D721Med (cell line): ENCODE measurements at places on chromosomes 13 and 19.
A peak's percentile ranks its signal among the peaks of the same experiment; 100 is the strongest.

- no peak for DNase-seq
These were observed 15.9 kb upstream of the DNAJC3 start for GRCh38 chr13:95660981-95661581.

DNA sequence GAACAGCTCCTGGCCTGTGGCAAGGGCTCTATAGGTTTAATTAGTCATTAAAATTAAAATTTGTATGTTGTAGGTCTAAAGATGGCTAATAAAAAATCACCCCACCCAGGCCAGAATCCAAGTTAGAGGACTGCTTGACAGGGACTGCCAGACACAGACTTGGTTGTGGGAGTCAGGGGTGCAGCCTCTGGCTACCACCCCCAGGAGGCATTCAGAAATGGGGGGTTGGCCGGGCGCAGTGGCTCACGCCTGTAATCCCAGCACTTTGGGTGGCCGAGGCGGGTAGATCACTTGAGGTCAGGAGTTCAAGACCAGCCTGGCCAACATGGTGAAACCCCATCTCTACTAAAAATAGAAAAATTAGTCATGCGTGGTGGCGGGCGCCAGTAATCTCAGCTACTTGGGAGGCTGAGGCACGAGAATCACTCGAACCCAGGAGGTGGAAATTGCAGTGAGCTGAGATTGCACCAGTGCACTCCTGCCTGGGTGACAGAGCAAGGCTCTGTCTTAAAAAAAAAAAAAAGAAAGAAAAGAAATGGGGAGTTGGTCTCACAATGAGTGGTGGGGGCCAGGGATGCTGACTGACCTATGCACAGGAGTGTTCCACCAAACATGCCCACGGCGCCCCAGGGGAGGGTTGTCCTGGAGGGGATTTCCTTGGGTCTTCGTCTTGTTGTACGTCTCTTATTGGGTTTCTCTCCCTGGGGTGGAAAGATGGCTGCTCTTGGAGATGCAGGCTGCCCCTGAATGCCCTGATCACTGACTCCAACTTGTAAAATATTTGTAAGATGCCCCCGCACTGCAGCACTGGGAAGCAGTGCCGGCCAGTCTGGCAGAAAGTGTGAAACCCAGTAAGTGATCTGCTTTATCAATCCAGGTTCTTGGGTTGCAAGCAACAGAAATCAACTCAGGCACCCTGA, 68.8 kb downstream of the SIPA1L3 start:
- no peak for DNase-seq

DNA sequence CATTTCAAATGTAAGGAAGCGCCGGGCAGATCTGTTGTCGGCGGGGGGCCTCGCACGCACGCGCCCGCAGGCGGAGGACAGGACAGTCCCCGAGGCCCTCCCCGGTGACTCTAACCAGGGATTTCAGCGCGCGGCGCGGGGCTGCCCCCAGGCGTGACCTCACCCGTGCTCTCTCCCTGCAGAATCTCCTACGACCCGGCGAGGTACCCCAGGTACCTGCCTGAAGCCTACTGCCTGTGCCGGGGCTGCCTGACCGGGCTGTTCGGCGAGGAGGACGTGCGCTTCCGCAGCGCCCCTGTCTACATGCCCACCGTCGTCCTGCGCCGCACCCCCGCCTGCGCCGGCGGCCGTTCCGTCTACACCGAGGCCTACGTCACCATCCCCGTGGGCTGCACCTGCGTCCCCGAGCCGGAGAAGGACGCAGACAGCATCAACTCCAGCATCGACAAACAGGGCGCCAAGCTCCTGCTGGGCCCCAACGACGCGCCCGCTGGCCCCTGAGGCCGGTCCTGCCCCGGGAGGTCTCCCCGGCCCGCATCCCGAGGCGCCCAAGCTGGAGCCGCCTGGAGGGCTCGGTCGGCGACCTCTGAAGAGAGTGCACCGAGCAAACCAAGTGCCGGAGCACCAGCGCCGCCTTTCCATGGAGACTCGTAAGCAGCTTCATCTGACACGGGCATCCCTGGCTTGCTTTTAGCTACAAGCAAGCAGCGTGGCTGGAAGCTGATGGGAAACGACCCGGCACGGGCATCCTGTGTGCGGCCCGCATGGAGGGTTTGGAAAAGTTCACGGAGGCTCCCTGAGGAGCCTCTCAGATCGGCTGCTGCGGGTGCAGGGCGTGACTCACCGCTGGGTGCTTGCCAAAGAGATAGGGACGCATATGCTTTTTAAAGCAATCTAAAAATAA, 18.2 kb downstream of the IL17D start:
- DNase-seq = no peak

- DNase-seq = peak; percentile 60
These were observed 73.8 kb downstream of the MAP4K1 start for GRCh38 chr19:38543807-38544568.

- peak; percentile 27 for DNase-seq
These were observed 52.0 kb upstream of the ARGLU1 start for GRCh38 chr13:106619688-106620555.

- DNase-seq = no peak
These were observed 181.7 kb upstream of the RFC3 start for GRCh38 chr13:33636243-33636642.

DNA sequence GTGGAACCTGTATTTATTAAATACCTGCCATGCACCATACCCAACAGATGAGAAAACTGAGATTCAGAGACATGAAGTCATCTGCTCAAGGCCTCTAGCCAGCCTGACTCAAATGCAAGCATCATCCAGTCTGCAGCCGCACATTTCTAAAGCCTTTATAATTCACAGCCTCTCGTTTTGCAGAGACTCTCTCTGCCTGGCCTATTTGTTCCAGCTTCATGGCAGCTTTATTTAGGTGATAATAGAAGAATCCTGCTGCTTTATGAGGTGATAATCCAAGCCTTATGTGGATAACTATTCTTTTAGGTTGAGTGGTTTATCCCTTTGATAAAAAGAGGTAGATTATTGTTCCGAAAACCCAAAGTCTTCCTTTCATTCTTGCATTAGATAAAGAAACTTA, 58.4 kb downstream of the OXGR1 start:
- no peak for DNase-seq

DNA sequence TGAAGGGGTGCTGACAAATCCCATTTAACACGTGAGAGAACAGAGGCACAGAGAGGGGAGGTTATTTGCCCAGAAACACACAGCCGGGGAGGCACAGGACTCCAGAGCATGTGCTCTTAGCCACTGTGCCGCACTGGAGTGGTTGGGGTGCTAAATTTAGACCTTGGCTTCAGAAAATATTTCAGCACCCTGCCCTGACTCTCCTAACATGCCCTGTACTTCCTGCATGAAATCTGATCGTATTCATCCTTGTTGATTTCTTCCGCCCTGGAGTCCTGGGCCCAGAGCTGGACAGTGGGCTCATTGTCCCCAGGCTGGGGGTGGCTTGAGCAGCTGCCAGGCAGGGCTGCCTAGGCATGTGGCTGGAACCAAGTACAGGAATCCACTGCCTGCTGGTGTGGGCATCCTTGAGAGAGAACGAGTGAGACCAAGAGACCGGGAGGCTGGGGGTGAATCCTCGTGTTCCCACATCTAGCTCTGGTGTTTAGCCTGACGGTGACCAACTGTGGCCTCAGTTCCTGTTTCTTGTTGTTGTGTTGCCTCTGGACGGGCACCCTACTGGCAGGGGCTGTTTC, 5.3 kb downstream of the SLC27A1 start:
- no peak for DNase-seq

- DNase-seq = no peak
These were observed 13.6 kb downstream of the SPC24 start for GRCh38 chr19:11141937-11142527.
